NCI-H1930 (cell line): ENCODE measurements at places on chromosomes 13 and 19.

- peak; percentile 76 for DNase-seq
Measured at GRCh38 chr19:50357178-50358100, 8.0 kb downstream of the NAPSA start.

DNA sequence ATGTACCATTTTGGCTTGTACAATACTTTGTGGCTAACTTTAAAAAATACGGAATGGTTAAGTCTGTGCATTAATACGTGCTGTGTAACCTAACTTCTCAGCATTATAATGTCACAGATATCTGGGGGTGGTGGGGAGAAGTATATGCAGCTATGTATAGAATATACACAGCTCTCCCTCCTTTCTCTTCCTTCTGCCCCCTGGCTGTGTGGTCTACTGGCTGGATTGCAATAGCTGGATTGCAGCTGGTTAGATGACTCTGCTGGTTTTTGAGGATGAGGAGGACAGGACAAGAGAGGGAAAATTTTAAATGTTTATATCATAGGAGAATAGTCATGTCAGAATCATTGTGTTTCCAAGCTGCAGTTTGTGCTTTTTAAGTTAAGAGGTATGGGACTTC is 9.7 kb downstream of the RNASEH2B start:
- DNase-seq = no peak

- no peak for DNase-seq
Measured at GRCh38 chr13:48579165-48579918, 46.5 kb upstream of the RCBTB2 start.

- no peak for DNase-seq
Measured at GRCh38 chr19:581399-582111, 8.1 kb upstream of the HCN2 start.

- no peak for DNase-seq
Measured at GRCh38 chr13:97215325-97215724, 6.8 kb upstream of the MBNL2 start.

DNA sequence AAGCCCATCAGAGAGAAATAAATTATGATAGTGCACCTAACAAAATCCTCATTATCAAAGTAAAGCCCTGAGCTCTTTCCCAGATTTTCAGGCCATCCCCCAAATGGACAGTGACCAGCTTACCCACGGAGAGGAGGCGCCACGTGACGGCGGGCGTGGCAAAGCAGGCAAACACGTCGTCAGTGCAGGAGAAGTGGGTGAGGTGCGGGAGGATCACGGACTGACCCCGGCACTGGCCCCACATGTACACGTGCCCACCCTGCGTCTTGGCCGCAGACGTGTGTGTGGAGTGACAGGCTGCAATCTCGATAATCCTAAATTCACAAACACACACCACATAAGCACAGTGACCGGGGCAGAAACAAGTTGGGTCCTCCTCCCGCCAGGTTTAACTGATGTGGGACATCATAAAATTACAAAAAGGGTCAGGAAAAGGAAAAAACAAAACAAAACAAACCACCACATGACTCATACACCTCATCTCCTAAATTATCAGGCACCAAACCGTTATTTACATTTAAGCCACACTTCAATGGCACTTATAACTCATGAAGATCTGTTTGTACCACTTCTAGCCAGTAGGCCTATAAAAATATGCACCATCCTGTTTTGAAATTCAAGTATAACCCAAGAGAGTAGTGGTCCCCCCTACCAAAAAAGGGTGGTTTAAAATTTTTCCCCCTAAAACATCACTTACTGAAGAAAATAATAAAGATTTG is 30.1 kb downstream of the RCBTB2 start:
- no peak for DNase-seq

DNA sequence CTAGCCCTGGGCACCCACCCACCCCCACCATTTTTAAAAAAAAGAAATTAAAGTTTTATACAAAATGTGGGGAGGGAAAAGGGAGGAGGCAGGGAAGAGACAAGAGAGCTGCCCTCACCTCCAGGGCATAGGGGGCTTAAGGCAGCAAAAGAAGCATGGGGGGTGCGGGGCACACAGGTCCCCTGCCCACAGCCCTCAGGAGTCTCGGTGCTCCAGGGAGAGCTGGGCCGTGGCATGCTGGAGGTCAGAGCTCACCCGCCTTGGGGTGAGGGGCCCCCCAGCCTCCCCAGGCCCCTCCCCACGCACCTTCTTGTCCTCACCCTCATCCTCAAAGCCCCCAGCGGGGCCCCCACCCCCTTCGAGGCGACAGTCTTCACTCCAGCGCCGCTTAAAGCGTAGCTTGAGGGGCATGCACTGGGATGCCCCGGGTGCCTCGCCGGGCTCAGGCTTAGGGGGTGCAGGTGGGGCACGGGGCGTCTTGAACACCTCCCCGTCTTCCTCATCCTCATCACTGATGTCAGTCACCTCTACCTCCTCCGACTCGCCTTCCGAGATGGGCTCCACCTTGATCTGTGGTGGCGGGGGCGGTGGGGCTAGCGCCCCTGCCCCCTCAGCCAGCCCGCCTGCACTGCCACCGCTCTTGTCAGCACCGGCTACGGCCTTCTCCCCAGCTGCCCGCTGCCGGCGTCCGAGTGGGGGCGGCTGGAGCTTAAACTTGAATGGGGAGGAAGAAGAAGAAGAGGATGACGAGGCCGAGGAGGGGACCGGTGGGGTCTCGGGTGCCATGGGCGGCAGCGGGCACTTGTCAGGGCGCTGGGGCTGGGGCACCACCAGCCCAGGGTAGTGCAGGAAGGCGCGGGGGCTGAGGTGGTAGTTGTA is 6.1 kb upstream of the GSK3A start:
- DNase-seq = no peak

DNA sequence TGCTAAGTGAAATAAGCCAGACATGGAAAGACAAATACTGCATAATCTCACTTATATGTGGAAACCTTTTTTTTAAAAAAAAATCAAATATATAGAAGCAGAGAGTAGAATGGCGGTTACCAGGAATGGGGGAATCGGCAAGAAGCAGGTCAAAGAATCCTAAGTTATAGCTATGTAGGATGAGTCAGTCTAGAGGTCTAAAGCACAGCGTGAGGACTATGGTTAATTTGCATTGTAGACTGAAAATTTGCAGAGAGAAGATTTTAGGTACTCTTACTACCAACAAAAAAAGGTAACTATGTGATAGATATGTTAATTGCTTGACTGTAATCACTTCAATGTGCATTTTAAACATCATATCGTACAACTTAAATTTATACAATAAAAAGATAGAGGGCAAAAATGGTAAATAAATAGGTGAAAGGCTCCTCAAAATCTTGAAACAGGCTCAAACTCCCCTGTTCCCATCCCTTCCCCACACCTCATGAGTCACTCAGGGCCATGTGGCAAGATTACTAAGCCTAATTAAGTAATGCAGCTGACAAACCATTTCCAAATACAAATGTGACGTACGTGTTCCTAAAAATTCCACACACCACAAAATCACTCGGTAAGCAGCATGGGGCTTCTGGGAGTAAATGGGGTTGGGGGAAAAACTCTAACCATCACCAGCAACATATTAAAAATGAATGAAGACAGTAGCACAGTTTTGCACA is 159.0 kb downstream of the USP12 start:
- DNase-seq = no peak

DNA sequence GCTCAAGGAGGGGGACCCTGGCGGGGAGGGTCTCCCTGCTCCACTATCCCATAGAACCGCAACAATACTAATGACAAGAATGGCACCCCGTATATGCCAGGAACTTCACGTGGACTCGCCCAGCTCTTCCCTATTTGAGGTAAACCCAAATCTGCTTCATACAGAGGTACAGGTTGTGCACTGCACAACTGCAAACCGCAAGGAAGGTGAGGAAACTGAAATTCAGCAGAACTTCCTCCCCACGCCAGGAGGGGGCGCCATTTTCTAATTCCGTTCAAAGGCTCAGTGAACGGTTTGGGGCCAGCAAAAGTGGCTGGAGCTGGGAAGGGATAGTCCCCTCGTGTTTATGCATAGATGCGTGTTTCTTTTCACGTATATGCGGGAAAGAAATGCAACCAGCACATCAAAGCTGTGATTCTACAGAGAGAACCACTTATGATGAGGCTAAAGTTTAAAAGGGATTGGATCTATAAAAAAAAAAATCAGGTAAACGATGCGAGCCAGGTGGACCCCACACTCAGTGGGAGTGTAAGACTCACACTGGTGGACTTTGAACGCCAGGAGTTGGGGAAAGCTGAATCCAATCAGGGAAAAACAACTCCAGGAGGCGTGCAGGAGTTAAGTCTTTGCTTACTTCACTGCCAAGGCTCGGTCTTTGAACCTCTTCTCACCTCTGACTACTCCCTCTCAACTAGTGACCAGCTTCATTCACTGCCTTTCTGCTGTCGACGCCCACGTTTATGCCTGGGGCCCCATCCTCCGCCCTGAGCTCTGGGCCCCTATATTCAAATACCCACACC is 20.3 kb downstream of the C19orf81 start:
- peak; percentile 22 for DNase-seq

- no peak for DNase-seq
Measured at GRCh38 chr13:77699059-77699680, 1.7 kb downstream of the SLAIN1 start.

DNA sequence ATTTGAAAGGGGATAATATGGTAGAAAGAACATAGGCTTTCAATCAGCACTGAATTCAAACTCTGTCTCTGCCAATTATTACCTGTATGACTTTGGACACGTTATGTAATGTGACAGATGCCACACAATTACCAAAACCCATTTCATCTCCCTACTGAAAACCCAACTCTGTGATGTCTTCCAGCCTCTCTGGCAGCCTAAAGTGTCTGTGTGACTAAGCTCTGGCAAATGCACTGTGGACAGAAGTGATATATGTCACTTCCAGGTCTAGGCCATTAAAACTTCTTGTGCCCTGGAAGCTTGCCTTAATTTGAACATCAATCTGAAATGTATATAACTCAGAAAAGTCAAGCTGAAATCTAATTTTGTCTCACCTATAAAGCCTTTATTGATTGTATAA is 552.0 kb downstream of the RFC3 start:
- DNase-seq = no peak

GRCh38 chr13:67860315-67860714 is 630.2 kb upstream of the PCDH9 start:
- no peak for DNase-seq

- DNase-seq = no peak
Measured at GRCh38 chr19:52070496-52070895, 21.9 kb upstream of the ZNF432 start.

- DNase-seq = no peak
Measured at GRCh38 chr19:14004619-14005348, 1.3 kb downstream of the RFX1 start.

- no peak for DNase-seq
Measured at GRCh38 chr19:31648347-31648746, 299.1 kb upstream of the TSHZ3 start.

- DNase-seq = no peak
Measured at GRCh38 chr13:40798380-40798779, 9.0 kb downstream of the SLC25A15 start.

GRCh38 chr13:69633044-69633443 is 474.6 kb upstream of the ATXN8OS start:
- DNase-seq = no peak

- DNase-seq = no peak
Measured at GRCh38 chr13:80571346-80572307, 230.7 kb upstream of the SPRY2 start.

DNA sequence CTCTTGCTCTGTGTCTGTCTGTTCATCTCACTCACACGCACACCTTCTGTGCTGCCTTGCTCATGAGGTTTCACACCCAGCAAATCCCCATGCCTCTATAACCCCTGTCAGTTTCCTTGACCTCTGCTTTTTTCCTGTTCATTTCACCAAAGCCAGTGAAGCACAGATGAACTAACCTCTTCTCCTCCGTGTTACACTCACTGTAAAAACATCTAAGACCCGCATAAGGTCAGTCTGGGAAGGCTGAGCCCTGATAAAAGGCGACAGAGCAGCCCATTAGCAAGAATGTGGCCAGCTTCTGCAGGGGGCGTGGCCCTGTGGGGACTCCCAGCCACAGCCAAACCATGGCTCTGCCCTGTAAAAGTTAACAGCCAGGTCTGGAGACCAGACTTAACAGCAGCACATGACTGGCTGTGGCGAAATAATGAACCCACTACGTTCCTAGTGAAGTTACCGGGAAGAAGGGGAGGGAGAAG is 42.8 kb upstream of the NPAS1 start:
- no peak for DNase-seq

- no peak for DNase-seq
Measured at GRCh38 chr19:14411938-14412245, 7.2 kb downstream of the DDX39A start.

- DNase-seq = peak; percentile 6
Measured at GRCh38 chr19:32287811-32288227, 57.6 kb upstream of the ZNF507 start.

GRCh38 chr13:29402166-29402636 is 193.3 kb downstream of the SLC7A1 start:
- no peak for DNase-seq

DNA sequence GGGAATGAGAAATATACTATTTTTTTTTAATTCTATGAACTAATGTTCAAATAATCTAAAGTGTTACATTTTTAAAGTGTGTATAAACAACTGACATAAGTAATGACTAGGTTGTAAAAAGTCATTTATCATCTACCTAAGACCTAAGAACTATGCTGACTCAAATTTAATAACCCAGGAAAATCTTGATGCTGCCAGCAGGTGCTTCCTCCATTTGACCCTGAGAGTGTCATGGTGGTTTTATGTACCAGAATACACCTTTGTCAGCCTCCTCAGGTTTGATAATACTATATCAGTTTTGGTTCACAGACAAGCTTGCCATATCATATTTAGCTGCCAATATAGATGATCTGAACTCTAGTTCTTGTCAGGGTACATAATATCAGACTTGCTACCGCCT is 1151.2 kb downstream of the PCDH17 start:
- DNase-seq = no peak

DNA sequence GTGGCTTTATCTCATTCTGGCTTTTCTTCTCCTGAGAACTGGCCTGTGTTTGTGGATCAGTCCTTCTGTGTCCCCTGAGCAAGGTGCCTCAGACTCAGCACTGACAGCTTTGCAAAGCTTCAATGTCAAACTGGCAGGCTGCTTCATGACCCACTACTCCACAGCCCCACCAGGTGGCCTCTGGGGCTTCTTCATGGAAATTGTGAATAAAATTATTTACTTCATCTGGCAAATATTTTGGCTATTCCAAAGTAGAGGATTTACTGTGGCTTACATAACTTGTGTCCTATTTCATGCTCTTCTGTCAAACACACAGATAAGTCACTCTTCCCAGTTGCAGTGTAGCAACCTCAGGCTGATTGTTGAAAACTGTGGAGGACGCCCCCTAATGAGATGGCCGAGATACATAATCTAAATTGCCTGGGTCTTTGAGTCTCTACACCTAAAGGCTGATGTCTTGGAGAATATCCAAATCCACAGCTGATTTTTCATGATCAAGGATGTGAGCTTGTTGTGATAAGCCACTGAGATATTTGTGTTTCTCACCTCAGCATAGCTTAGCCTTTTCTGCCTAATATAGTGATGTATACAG is 721.9 kb upstream of the SLC10A2 start:
- no peak for DNase-seq

GRCh38 chr13:48138270-48138669 is 43.4 kb upstream of the MED4 start:
- DNase-seq = no peak

- no peak for DNase-seq
Measured at GRCh38 chr19:46648060-46648960, 12.3 kb upstream of the GNG8 start.

GRCh38 chr13:102555914-102556553 is 40.8 kb upstream of the TPP2 start:
- peak; percentile 39 for DNase-seq
